ENCODE measurements at places on chromosomes 11 and 22.

DNA sequence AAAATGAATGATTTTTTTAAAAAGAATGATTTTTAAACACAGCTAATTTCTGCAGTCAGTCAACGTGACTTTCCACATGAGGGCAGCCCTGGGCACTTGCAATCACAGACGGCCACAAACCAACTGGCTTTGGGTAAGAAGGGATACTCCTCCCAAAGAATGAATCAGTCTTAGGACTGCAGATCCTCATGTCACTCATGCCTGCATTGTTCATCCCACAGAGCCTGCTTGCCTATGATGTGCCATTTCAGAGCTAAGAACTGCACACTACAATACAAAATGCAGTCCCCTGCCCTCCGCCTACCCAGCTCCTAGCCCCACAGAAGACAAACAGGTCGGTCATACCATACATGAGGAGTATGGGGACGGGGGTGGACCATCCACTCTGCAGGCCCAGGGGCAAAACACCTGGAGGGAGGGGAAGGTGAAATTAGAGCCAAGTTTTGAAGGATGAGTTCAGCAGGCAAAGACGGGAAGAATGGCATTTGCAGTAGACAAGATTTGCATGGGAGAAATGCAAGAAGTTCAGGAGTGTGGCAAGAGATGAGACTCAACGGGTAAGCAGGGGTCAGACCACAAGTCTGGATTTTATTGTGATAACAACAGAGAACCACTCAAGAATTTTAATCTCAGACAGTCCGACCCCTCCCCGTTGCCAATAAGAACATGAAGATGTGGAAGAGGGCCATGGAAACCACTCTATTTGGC lies 24.7 kb downstream of the PACSIN2 start:
- DNase-seq, result no peak

GRCh38 chr11:26971961-26972360 lies 22.0 kb upstream of the FIBIN start:
- DNase-seq, result no peak

GRCh38 chr11:2178906-2179494 lies 7.4 kb upstream of the TH start:
- DNase-seq, result no peak

DNA sequence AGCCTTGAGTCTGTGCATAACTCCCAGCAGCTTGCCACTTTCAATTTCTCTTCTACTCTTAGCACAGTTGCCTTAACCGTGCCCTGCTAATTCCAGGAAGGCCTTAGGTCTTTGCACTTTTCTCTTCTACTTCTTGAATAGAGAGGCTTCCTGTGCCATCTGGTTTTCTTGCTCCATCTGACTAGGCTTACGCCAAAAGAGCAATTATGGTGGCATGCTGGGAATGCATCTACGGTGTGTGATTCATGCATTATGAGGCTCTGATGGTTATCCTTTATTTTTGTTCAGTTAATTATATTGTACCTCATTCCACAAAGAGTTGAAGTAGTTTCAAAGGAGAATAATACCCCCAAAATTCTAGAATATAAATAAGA lies 29.4 kb downstream of the SIK2 start:
- DNase-seq, result peak; percentile 24

- no peak for DNase-seq
Measured at GRCh38 chr11:130381317-130381716, 47.1 kb downstream of the ADAMTS8 start.

- DNase-seq, result no peak
Measured at GRCh38 chr11:22510741-22511140, 114.9 kb downstream of the FANCF start.

- DNase-seq, result no peak
Measured at GRCh38 chr11:72373163-72373562, 61.2 kb downstream of the CLPB start.

DNA sequence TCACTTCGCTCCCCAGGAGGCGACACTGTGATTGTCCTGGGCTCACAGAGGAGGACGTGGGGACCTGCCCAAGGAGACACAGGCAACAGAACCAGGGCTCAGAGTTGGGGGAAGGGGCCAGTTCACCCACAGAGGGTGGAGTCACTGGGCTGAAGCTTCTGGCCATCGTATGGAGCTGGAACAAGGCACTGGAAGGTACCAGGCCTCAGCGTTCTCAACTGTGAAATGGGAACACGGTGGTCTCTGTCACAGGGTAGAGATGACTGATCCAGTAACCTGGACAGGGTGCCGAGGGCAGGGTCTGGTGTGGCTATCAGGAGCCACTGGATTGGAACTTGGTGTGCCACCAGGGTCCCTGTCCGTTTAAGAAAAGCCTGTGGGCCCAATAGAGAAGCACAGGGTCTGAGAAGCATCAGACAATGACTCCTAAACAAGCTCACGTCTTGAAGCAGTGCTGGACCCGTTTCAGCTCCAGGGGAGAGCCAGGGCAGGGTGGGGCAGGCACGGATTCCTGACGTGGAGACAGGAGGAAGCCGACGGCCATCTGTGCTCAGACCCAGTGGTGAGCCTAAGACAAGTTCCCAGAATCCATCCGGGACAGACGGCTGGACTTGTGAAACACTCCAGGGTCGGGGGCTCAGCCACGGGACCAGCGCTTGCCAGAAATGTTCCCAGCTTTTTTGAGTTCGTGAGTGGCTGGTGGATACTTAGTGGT lies 25.0 kb upstream of the KCNQ1OT1 start:
- DNase-seq, result no peak

DNA sequence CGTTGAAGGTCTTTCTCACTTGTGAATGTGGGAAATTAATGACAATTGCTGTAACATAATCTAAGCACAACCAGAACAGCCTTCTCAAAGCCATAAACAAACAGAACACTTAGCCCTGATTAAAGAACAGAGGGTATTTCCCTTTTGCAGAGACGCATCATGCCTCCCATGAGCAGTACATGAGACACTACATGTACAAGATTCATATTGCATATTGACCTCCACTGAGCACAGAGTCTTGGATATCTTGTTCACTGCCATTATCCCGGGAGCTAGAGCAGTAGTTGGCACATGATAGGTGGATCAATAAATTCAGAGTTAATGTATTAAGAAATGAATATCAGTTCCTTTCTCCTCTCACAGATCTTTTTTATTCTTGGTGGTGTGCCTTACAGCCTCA lies 1194.3 kb upstream of the TENM4 start:
- no peak for DNase-seq

DNA sequence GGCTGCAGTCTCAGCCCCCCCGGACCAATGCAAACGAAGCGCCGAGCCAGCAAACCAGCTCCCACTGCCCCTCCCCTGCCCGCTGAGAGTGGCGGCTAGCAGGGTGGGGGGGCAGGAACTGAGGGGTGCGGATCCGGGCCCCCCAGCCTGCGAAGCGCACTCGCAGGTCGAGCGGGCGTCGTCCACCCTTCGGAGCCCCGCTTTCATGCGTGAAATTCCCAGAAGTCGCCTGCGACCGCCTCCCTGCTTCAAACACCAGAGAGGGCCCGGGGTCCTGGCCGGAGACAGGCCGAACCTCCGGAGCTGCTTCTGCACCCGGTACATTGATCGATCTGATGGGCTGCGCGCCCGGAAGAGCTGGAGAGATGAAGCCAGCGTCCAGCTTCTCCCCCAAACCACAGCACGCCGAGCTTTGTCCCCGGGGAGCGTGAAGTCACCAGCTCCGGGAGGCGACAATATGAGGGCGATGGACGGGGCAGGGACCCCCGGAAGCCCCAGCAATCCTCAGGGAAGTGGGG lies 646 bp upstream of the PATZ1 start:
- no peak for DNase-seq

- no peak for DNase-seq
Measured at GRCh38 chr11:134393638-134394037, 18.4 kb downstream of the B3GAT1 start.

DNA sequence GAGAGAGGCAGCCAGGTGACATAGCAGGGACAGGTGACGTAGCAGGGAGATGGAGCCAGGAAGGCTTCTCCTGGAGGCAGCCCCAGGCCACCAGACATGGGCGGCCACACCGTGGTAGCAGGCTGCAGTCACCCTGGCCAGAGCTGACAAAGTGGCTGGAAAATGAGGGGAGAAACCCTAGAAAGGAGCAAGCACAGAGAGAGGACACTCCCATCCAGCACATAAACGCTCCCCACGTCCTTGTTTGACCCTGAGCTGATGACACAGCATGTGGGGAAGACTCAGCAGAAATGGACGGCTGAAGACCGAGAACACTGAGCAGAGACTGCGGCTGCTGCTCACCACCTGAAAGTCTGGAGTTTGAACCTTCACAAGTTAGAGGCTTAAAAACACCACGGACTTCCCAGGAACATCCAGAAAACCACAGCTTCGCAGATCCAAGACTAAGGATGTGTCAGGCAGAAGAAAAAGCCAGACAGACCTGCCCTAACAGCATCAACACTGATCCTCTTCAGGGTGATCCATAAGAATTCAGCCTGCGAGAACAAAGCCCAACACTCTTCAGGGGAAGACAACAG lies 28.7 kb downstream of the DRD4 start:
- DNase-seq, result no peak

- no peak for DNase-seq
Measured at GRCh38 chr11:33333816-33334215, 76.6 kb downstream of the HIPK3 start.

GRCh38 chr22:39151329-39151975 lies 1.0 kb downstream of the CBX7 start:
- peak; percentile 46 for DNase-seq

- DNase-seq, result no peak
Measured at GRCh38 chr11:71501071-71501985, 25.7 kb upstream of the KRTAP5-7 start.

DNA sequence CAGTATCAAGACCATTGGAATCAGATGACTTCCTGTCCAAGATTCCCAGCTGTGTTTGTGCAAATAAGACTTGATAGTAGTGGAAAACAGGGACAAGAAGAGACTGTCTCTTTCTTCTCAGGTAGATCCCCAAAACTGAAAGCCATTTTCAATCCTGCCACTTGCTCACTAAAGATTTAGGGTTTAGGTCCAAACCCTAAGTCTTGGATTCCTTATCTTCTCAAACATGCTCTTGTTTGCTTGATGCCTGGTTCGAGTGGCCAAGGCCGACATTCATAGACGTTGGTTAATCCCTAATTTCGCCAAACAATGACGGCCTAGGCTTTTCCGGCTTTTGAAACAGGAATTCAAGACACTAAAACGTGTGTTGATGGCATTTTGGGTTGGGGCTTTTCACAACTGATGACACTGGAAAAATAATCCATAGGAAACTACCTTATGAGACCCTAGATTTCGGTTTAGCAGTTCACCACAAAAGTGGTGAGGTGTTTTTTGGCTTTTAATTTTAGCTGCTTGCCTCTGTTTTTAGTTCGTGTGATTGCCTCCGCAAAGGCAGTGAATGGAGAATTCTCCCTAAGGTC lies 1.0 kb upstream of the GTPBP1 start:
- DNase-seq, result no peak

GRCh38 chr11:76699451-76700091 lies 29.0 kb upstream of the LRRC32 start:
- no peak for DNase-seq

GRCh38 chr11:92803391-92803790 lies 166.1 kb upstream of the MTNR1B start:
- DNase-seq, result no peak

DNA sequence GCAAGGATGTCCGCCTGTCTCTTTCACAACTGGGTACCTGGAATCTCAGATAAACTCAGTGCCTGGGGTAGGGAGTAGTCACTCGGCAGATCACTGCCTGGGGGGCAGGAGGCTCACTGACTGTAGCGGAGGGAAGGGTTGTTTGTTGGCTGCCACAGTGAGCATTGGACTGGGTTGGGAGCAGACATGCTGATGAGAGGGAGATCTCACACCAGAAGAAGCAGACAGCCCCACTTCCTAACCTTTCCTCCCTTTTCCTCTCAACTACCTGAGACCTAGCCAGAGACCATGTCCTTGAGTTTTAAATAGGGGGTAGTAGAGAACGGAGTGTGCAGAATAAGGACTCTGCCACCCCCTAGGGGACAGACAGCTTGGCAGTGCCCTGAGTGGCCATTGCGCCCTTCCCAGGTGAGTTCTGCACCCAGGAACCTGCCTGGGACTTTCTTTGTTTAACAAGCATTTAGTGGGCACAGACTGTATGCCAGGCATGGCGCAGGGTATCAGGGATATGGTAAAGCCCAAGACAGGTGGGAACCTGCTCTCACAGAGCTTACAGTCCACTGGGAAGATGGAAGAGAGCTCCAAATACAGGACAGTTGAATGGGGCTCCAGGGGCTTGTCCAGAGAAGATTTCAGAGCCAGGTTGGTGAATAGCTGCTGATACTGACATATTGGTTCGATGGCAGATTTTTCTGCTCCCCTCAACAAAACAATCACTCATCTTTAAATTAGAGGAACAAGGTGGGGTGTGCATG lies 115.7 kb upstream of the NNMT start:
- DNase-seq, result no peak

DNA sequence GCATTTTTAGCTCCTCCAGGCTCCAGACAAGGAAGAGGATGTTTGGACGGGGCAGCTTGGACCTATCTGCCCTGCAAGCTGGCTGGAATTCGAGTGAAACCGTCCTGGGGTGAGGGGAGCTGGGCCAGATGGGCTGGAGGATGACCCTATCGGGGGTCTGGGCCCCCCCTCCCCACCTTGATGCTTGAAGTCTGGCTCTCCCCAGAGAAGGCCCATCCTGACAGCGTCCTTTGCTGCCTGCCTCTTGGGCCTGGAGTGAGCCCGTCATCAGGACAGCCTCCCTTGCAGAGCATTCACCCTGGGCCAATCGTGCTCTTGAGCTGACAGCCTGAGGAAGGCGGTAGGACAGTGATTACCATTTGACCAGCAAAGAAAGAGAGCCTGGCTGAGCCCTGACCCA lies 5.3 kb upstream of the PDGFB start:
- no peak for DNase-seq

DNA sequence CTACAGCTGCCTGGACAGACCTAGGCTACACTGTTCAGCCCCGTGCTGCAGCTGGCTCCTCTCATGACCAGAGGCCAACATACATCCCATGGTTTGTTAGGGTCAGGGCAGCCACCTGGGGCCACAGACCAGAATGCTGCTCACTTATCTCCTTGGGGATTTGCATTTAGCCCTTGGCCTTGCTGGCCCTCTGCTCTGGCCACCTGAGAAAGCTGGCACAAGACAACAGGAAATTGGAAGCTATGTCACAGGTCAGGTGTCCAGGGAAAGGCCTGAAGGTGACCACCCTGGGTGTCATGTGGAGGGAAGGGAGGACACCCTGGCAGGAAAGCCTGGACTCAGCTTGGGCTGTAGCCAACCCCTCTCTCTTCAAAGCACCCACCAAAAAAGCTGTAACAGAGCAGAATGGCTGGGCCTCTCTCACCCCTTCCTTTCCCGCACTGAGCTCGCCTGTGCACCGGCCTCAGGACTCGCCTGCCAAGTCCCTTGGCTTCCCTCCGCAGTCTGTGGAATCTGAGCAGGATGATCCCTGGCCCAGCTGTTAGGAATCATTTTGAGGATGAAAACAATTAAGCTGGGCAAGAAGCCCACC lies 86.3 kb downstream of the SNX19 start:
- no peak for DNase-seq
